ENCODE measurements at places on chromosomes 7 and 10.

- no peak for DNase-seq
Observed at GRCh38 chr10:44427479-44427878, 42.6 kb upstream of the CXCL12 start.

DNA sequence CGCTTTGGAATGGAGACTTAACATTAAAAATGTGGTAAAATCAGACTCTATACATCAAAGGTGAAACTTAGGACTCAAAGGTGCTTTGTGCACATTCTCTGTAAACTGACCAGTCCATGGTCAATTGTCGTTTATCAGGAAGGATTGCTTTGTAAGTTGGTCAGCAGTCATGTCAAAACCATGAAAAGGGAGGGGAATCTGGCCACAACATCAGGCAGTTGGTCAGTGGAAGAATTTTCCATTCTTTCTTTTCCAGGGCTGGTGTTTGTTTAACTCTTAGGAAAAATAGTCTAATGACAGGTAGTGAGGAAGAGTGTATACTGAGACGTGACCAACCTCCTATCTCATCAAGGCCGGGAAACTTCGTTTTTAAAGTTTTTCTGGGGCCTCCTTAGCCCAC is 226.5 kb downstream of the ADK start:
- DNase-seq = no peak

GRCh38 chr7:92075455-92076158 is 58.7 kb downstream of the CYP51A1 start:
- no peak for DNase-seq

DNA sequence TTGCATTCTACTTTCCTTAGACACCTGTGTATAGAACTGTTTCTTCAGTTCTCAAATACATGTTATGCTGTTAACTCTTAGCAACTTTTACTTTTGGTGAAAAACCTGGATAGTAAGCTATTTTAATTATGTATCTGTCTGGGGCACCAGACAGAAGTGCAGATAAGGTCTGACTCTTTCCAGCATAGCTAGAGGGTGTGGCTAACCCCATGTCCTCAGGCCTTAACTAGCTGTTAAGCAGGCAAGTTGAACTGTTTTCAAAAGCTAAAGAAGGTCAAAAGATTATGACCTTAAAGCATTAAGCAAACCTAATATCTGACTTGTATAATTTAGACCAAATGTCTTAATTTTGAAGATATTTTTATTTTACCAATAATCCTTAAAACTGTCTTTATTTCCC is 45.1 kb upstream of the INHBA start:
- DNase-seq = no peak

- DNase-seq = no peak
Observed at GRCh38 chr10:78507510-78508160, 474.0 kb downstream of the RPS24 start.

DNA sequence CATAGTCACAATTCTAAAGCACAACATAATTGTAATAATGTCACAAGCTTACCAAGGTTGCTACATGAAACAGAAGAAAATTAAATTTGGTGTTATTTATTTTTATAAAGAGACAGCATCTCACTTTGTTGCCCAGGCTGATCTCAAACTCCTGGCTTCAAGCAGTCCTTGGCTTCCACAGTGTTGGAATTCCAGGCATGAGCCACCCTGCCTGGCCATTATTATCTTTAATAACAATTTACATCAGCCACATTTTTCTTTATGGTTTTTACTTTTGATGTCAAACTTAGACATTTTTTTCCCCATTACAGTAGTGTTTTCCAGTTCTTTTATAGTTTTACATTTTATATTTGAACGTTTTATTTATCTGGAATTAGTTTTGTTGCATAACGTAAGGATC is 46.7 kb downstream of the BMPR1A start:
- no peak for DNase-seq

- DNase-seq = no peak
Observed at GRCh38 chr10:61486251-61486650, 33.1 kb upstream of the TMEM26 start.

- DNase-seq = no peak
Observed at GRCh38 chr7:119900996-119901672, 371.8 kb upstream of the KCND2 start.

DNA sequence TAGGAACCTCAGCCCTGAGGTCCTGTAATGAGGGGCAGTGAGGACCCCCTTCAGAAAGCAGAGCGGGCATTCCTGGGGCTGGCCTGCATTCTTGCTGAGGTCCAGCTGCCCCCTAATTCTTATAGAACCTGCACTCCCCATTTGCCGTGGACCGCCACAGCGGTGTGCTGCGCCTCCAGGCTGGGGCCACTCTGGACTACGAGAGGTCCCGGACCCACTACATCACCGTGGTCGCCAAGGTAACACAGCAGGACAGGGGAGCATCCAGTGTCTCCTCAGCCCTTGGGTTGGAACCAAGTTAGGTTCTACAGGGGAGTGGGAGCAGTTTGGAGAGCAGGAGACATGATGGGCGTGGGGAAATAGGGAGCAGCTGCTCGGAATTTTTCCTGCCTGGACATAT is 7.3 kb downstream of the CDHR1 start:
- no peak for DNase-seq

- DNase-seq = no peak
Observed at GRCh38 chr7:55574051-55574717, 1.9 kb upstream of the VOPP1 start.

DNA sequence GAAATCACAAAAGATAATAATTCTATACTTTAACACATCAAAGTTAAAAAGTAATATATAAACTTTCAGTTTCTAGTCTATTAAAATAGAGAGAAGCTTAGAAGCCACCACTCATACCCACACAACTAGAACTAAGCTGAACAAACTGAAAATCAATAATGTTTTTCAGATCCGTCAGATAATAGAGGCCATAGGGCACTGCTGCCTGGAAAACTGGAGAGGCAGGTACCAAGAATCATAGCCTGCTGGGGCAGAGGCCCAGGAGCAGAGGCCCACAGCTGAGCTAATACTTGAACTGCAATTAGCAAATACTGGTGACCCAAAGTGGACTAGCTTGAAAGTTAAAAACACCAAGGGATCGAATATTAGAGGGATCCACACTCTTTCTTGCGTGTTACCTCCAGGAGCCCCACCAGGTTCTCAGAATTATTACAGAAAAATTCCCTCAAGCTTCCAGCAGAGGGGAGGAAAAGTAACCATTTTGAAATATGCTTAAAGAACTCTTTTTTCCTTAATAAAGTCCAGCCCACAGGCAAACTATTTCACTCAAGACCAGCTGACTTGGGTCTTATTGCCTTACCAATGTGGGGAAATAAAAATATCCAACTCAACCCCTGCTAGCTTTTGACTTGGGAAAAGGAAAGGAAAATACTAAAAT is 774.1 kb upstream of the IGFBP3 start:
- no peak for DNase-seq

- DNase-seq = no peak
Observed at GRCh38 chr7:116534790-116535189, 10.0 kb downstream of the CAV1 start.

GRCh38 chr7:84263106-84263505 is 68.5 kb upstream of the SEMA3A start:
- no peak for DNase-seq

Data from activated T-helper 9 cell treated with anti-CD3 and anti-CD28 coated beads, Interleukin-2, amount 50 U/mL, for 16 hours (primary cell).